ENCODE measurements at places on chromosomes 4 and X.

DNA sequence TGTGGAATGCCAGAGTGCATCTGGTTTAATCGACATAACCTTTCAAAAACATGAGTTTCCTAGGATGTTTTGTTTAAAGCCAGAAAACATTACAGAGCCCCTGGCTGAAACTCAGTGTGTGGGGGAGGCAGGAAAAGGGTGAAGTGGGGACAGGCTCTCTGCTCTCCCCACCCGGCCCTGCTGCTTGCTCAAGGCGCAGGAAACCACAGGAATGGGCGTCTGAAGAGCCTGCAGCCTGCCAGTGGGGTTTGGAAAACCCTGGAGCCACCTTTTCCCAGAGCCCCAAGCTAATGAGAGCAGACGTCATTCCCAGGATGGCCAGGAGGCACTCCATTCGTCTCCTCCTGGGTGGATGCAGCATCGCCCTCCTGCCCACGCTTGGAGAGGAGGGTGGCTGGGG lies 240.6 kb downstream of the AFAP1 start:
- H3K36me3 ChIP-seq = no peaks in the 10 kb centered on the region
- peak overlapping the region; percentile 24 for H3K27ac ChIP-seq
- peak; percentile 57 for DNase-seq
- H3K27me3 ChIP-seq = peaks cover 20% of the 10 kb centered on the region

DNA sequence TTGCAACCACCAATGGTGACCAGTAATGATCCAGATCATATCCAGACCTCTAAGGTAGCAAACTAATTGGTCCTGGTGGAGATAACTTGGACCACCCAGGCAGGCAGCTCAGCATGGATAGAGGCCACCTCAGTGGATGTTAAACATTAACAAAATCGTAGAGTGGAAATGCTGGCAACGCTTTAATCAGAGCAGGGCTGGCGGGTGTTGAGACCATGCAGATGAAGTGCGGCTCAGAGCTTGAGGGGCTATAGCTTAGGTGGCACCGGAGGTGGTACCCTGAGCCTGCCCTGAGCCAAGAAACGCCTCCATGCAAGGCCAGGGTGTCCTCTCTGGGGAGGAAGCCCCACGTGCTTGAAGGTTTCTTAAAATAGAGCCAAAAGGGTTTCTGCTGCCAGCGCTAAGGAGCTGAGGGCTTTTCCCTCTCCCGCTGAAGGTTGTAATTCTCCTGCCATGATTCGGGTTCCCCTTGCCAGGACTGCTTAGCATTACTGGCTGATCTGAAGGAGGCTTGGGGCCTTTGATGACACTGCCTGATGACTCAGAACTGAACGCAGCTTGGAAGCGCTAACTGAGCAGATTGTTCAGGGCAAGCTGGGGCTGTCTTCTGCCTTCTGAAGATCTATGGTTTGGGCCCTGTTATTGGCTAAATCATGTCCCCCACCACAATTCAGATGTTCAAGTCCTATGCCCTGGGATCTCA lies 177.8 kb upstream of the ATP6AP2 start:
- H3K27me3 ChIP-seq = peaks cover 4% of the 10 kb centered on the region
- H3K4me3 ChIP-seq = no peak overlapping the region
- H3K36me3 ChIP-seq = no peaks in the 10 kb centered on the region
- no peaks in the 10 kb centered on the region for H3K4me1 ChIP-seq

DNA sequence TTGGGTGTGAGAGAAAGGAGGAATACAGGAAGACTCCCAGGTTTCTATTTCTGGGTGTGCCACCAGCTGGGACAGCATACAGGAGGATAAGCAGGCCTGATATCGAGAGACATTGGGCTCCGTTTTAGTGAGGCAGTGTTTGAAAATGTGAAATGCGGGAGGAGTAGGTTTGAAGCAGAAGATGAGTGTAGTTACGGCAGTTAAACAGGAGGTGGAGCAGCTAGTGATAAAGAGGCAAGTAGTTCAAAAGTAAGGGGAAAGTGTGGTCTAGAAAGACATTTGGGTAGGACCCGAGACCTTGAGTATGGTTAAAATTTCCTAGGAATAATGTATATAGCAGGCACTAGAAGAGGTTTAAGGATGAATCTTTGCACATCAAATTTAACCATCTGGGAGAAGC lies 42.4 kb downstream of the DCUN1D4 start:
- H3K27me3 ChIP-seq = peaks cover 2% of the 10 kb centered on the region
- H3K27ac ChIP-seq = no peak overlapping the region
- no peak for DNase-seq
- peaks cover 7% of the 10 kb centered on the region for H3K36me3 ChIP-seq
- no peaks in the 10 kb centered on the region for H3K4me1 ChIP-seq
- H3K4me3 ChIP-seq = no peak overlapping the region

DNA sequence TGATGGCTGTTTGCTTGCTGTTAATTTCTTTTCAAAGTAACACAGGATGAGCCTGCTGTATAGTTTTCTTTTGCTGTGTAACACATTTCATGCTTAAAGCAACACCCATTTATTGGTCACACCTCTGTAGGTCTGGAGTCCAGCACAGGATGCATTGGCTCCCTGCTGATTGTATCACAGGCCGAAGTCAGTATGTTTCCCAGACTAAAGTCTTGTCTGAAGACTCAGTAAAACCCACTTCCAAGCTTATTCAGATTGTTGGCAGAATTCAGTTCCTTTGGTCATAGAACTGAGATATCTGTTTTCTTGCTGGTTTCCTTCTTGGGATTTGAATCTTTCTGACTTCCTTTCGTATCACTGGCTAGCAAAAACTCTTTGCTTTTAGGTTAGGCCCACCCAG lies 54.3 kb downstream of the LRP2BP start:
- H3K27me3 ChIP-seq = peaks cover 1% of the 10 kb centered on the region
- no peak overlapping the region for H3K4me3 ChIP-seq
- no peak for DNase-seq
- H3K4me1 ChIP-seq = peaks cover 21% of the 10 kb centered on the region
- H3K27ac ChIP-seq = no peak overlapping the region

DNA sequence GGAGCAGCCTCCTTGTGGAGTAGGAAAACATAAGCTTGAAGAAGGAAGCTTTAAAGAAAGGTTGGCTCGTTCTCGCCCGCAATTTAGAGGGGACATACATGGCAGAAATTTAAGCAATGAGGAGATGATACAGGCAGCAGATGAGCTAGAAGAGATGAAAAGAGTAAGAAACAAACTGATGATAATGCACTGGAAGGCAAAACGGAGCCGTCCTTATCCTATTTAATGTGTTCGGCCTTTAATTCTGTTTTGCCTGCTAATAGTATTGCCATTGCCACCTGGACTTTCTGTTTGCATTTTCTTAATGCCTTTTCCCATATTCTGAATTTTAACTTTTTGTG lies 1.4 kb downstream of the TCEAL1 start:
- H3K27me3 ChIP-seq = no peaks in the 10 kb centered on the region
- peaks cover 5% of the 10 kb centered on the region for H3K36me3 ChIP-seq
- no peak for DNase-seq
- H3K4me3 ChIP-seq = peak overlapping the region; percentile 92
- H3K4me1 ChIP-seq = peaks cover 35% of the 10 kb centered on the region

- no peaks in the 10 kb centered on the region for H3K27me3 ChIP-seq
- no peak overlapping the region for H3K4me3 ChIP-seq
- DNase-seq = no peak
- no peaks in the 10 kb centered on the region for H3K36me3 ChIP-seq
Measured at GRCh38 chr4:150641612-150642011, 59.7 kb downstream of the MAB21L2 start.

- H3K36me3 ChIP-seq = peaks cover 6% of the 10 kb centered on the region
- no peak overlapping the region for H3K4me3 ChIP-seq
- no peaks in the 10 kb centered on the region for H3K4me1 ChIP-seq
- peaks cover 9% of the 10 kb centered on the region for H3K27me3 ChIP-seq
Measured at GRCh38 chrX:45267007-45267406, 66.3 kb upstream of the DIPK2B start.

DNA sequence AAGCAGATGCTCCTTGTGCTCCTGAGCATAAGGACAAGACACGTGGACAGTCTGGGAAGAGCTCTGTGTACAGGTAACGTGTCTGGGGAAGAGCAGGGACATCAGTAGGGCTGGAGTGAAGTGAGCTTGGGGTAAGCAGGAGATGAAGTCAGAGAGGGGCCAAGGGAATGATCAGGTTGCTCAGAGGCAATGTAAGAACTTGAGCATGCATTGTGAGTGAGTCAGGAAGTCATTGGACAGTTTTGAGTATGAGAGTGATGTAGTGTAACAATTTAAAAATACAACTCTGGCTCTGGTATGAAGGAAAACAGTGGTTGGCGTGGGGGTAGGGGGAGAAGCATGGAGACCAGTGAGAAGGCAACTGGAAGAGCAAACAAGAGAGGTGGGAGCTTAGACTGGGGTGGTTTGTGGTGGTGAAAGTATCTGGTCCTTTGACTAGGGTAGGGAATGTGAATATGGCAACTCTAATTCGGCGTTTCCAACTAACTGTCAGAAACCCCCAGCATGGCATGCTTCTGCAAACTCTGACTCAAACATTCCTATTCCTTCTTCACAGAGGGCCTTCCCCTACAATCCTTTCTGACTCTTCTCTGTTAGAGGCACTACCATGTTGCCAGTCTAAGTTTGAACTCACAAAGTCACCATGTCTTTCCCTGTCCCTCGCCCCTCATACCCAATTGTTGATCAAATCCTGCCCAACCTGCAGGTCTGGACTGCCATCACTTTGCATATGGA lies 57.2 kb downstream of the STBD1 start:
- H3K4me3 ChIP-seq = peak overlapping the region; percentile 54
- peak overlapping the region; percentile 56 for H3K27ac ChIP-seq
- H3K27me3 ChIP-seq = peaks cover 22% of the 10 kb centered on the region
- H3K4me1 ChIP-seq = peaks cover 18% of the 10 kb centered on the region
- H3K36me3 ChIP-seq = no peaks in the 10 kb centered on the region

- no peak for DNase-seq
- peaks cover 36% of the 10 kb centered on the region for H3K4me1 ChIP-seq
- H3K27me3 ChIP-seq = no peaks in the 10 kb centered on the region
- peak overlapping the region; percentile 93 for H3K27ac ChIP-seq
- H3K4me3 ChIP-seq = peak overlapping the region; percentile 56
Measured at GRCh38 chrX:22634751-22635150, 362.0 kb downstream of the CBLL2 start.

DNA sequence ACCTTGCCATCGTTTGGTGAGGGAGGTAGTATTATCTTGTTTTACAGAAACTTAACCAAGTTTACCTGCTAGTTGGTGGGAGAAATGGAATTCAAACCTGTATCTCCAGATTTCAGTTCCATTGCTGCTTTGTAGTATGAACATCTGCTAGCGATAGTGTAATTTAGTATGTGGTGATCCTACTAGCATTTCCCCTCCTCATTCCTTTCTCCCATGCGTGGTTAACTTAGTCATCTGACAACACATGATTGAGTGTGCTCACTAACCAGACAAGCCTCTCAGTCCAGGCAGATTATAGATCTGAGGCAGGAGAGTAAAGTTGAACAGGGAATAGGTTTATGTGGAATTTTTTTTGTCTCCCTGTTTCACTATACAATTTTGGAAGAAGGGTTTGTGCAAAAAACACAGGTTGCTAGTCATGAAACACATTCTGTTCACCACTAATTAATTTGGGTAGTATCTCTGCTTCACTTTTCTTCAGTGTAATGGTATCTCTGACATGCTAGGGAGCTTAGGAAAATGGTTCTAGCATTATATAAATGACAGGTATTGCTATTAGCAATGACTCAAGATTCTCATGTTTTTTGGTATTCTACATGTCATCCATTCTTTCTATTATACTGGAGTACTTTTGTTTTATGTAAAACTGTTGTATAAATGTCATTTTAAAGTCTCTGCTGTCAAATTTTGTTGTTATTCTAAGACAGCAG lies 21.7 kb downstream of the RBPJ start:
- no peaks in the 10 kb centered on the region for H3K27me3 ChIP-seq
- peak; percentile 86 for DNase-seq
- peak overlapping the region; percentile 49 for H3K4me3 ChIP-seq
- H3K4me1 ChIP-seq = peaks cover 64% of the 10 kb centered on the region

- DNase-seq = peak; percentile 2
- H3K27me3 ChIP-seq = peaks cover 10% of the 10 kb centered on the region
- no peak overlapping the region for H3K27ac ChIP-seq
- H3K4me3 ChIP-seq = no peak overlapping the region
- H3K4me1 ChIP-seq = peaks cover 10% of the 10 kb centered on the region
- no peaks in the 10 kb centered on the region for H3K36me3 ChIP-seq
Measured at GRCh38 chr4:56870946-56871345, 36.8 kb upstream of the REST start.

DNA sequence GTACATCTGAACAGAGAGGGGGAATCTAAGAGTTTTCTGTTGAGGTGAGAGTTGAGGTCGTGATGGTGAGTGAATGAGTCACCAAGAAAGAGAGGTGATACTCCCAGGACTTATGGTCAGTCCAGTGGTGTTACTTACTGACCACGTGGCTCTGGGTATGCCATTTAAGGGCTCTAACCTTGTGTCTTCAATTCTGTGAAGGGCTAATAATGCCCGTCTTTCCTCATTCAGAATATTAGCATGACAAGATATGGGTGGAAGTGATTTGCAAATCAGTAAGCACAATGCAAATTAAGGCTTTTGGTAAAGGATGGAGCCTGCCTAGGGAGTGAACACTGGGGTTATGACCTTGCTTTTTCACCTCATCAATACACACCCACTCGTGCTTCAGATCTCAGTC lies 75.2 kb downstream of the COQ2 start:
- peaks cover 2% of the 10 kb centered on the region for H3K27me3 ChIP-seq
- H3K4me1 ChIP-seq = no peaks in the 10 kb centered on the region
- H3K36me3 ChIP-seq = peaks cover 10% of the 10 kb centered on the region

- H3K4me3 ChIP-seq = no peak overlapping the region
- H3K36me3 ChIP-seq = no peaks in the 10 kb centered on the region
- peaks cover 19% of the 10 kb centered on the region for H3K4me1 ChIP-seq
- no peak for DNase-seq
Measured at GRCh38 chrX:107730991-107731766, 44.4 kb downstream of the TSC22D3 start.

DNA sequence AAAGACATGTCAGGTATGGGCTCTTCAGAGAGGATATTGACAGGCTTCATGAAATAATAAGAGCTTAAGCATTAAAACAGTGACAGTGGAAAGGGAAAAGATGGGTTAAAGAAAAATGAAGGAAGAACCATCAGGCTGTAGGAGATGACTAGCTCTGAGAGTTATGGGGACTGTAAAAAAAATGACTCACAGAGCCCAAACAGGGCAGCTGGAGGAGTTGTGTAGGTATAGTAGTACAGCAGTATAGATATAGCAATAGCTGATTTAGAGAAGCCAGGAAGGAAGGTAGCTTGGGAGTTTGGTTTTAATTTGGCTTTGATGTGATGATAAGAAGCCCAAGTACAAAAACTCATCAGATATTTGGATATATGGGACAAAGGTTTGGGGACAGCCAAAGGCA lies 66.6 kb downstream of the FREM3 start:
- H3K4me1 ChIP-seq = no peaks in the 10 kb centered on the region
- H3K27ac ChIP-seq = no peak overlapping the region
- no peaks in the 10 kb centered on the region for H3K36me3 ChIP-seq
- H3K4me3 ChIP-seq = no peak overlapping the region
- DNase-seq = no peak

DNA sequence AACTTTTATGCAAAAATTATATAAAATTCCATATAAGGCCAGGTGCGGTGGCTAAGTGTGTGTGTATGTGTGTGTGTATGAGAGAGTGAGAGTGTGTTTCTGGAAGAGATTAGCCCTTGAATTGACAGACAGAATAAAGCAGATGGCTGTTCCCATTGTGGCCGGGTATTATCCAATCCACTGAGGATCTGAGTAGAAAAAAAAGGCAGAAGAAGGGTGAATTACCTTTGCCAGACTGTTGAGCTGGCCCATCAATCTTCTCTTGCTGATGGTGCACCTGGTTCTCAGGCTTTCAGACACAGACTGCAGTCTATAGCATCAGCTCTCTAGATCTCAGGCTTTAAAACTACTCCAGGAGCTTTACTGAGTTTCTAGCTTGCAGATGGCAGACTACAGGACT lies 92.2 kb upstream of the SLIT2 start:
- H3K4me3 ChIP-seq = no peak overlapping the region
- DNase-seq = no peak
- H3K4me1 ChIP-seq = peaks cover 17% of the 10 kb centered on the region
- H3K27ac ChIP-seq = no peak overlapping the region
- H3K36me3 ChIP-seq = no peaks in the 10 kb centered on the region
- H3K27me3 ChIP-seq = no peaks in the 10 kb centered on the region

All from HFFc6 (cell line).